ENCODE measurements at places on chromosomes 5 and 9.

GRCh38 chr5:180121826-180122413, 50.4 kb upstream of the RNF130 start:
- no peak for DNase-seq

DNA sequence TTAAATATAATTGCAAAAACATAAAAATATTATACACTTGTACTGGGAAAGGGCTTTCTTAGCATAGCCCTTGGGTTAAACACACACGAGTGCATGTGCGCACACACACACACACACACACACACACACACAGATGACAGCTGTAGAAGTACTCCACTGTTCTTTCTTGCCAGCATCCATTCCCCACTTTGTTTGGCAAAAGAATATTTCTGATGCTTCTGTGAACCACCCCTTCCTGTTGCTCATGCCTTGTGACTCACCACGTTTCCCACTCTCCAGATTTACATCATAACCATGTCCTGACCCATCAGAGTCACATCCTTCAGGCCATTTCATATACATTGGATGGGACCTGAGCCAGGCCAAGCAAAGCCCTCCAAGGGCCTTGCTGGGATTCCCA, 280.1 kb downstream of the DNAH5 start:
- DNase-seq, result peak; percentile 98

DNA sequence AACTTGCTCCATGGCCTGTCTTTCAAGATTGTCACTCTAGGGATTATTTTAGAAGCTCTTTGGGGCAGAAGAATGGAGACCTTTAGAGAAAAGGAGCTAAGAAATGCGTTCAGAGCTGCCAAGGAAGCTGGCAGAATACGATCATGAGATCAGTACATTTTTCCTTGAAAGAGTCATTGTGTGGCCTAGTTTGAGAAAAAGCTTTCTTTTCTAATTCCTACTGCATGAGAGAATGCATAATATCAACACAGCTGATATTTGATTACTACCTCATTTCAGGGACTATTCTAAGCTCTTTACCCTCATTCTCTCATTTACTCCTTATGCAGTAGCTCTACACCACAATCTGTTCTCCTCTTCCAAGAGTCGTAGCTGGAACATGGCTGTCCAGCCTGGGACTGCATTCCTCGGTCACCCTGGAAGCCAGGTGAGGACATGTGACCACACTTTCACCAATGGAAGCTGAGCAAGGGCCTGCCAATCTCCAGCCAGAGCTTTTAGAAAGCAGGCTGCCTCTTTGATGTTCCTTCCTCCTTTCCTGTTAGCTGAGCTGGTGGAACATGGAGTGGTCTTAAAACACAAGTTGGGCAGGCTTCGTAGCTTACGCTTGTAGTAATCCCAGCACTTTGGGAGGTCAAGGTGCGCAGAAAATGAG, 99.3 kb upstream of the LHFPL2 start:
- peak; percentile 79 for DNase-seq

DNA sequence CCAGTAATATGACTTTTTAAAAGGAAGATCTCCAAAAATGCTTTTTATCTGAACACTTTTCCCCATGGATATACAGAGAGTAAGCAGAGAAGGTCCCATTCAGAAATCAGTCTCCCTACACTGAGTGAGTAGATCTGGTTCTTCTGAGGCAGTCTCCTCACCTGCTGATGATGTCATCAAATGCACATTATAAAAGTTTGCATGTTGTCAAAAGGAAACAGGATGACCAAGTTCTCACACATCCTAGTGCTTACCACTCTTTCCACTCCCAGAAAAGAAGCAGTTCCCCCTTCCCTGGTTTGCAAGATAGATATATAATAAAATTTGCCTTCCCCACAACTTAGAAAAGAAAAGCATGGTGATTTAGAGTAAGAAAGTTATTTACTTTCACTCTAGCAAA, 180.5 kb downstream of the RAB3C start:
- no peak for DNase-seq

DNA sequence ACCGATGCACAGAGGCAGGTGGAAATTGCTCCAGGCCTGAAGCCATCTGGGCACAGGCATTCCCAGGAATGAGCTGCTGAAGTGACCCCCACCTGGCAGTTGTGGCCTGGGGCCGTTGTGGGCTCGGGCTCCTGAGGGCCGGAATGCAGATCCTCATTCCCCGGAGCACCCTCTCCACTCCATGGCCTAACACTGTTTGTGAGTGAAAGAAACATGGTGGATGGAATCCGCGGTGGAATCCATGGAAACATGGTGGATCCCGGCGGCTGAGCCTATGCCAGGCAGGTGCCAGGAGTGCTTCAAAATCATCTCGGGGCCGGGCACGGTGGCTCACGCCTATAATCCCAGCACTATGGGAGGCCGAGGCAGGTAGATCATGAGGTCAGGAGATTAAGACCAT, 3.6 kb upstream of the SARDH start:
- DNase-seq, result no peak

DNA sequence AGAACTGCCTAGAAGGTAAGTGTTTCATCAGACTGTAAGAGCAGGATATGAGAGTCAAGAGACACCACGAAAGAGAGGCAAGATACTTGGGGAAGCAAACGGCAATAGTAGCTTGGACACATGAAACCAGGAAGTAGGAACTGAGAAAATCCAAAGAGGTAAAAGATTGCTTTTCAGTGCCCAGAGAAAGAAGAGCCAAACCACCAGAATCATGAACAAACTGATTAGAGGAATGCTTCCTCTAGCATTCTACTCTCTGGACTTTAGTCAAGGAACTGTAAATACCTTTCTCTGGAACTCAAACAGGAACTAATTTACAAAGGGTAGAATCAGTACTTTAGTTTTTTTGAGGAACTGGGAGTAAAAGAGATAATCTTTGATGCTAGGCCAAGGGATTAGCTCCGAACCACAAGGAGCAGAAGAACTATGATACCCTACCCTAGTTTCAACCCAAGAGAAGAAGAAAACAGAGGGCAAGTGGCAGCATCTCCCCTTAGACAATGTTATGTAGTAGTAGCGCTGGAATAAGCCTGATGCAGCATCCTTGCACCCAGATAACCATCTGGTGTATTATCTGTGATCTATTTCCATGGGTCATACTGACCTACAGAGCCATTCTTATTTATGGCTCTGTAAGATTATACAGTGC, 41.3 kb downstream of the EFCAB9 start:
- DNase-seq, result no peak

GRCh38 chr5:145495741-145496140, 339.4 kb downstream of the PRELID2 start:
- peak; percentile 89 for DNase-seq

DNA sequence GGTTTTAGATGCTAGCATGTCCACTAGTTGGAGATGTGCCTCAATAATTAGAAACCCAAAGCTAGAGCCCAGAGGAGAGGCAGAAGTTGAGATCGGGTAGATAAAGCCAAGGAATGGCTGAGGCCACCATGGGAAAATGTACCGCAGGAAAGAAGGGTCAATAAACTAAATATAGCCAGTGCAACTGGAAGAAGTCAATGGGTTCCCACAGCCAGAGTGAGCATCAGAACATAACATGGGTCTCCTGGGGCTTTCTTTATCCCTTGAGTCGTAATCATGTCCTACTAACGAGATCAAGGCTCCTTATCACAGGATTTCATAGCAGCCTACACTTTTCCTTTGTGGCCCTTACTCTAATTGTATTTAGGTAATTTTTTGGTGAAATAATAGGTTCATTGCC, 61.7 kb downstream of the FRMD3 start:
- no peak for DNase-seq

DNA sequence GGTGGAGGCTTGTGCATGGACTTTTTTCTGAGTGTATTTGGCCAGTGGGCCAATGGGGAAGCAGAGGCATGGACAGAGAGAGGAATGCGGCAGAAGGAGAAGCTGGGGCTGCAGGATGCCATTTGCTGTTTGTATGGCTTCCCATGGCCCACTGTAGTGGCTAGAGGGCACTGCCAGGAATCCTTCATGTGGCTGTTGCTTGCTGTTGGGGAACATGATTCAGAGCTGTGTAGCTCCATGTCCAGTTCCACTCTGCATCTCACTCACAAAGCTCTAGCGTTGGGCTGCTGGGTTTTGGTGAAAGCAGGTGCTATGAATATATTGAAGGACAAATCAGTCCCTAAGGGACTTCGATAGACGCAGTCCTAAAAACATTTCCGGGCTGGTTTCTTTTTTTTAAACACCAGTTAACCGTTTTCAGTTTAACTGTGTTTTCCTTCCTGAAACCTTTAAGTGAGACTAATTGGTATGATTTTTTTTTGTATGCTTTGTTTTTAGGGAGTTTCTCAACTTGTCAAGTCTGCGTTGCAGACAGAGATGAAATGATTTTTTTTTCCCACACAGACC, 51.3 kb downstream of the SLC22A5 start:
- no peak for DNase-seq

DNA sequence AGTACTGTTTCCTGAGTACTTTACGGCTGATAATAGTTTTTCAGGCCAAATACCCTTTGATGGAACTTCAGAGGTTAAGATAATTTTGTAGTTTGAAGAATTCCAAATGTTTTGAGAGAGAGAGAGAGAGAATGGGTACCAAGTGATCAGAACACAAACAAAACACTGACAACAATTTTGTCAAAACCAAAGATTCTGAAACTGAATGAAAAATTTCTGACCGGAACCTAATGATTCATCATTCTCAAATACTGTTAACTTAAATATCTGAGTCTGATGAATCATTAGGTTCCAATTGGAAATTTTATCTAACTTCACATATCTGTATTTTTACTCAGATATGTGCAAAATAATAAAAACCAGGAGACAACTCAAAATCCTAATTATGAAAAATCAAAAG, 4.0 kb downstream of the LMBRD2 start:
- peak; percentile 37 for DNase-seq

Data from HCEC 1CT (cell line).